ENCODE measurements at places on chromosomes 4 and X.

- no peak for DNase-seq
Observed at GRCh38 chr4:127102361-127102760, 530.4 kb upstream of the INTU start.

GRCh38 chrX:135484641-135485289, 35.7 kb upstream of the INTS6L start:
- DNase-seq, result no peak

DNA sequence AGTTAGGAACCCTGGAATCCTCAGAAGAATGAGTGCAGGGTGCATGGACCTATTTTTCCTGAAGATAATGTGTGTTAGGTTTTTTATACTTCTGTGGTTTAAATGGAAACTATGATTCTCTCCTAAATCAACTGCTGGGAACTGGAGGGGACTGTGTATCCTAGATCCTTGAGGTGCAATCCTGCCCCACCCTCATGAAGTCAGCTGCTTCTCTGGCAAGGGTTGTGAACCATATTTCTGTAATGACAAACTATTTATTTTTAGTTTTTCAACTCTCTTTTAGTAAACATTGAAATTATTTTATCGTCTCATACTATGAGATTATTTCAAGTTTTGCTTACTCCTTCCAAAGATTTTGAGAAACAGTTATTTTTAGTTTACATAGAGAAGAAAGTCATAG, 25.8 kb upstream of the VEGFC start:
- no peak for DNase-seq

DNA sequence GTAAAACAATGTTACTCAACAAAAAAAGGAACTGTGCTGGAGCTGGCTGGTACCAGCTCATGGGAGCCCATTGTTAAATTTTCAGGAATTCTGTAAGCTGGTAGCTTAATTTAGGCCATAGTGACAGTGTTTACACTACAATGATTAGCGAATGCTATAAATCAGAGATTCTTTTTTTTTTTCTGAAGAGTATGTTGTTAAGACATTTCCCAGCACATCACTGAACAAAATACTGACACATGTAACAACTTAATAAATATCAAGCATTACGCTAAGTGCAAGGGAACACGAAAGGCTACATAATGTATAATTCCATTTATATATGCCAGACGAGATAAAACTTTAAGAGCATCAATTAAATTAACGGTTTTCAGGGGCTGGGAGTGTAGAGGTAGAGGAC, 4.4 kb downstream of the WDFY3 start:
- no peak for DNase-seq

DNA sequence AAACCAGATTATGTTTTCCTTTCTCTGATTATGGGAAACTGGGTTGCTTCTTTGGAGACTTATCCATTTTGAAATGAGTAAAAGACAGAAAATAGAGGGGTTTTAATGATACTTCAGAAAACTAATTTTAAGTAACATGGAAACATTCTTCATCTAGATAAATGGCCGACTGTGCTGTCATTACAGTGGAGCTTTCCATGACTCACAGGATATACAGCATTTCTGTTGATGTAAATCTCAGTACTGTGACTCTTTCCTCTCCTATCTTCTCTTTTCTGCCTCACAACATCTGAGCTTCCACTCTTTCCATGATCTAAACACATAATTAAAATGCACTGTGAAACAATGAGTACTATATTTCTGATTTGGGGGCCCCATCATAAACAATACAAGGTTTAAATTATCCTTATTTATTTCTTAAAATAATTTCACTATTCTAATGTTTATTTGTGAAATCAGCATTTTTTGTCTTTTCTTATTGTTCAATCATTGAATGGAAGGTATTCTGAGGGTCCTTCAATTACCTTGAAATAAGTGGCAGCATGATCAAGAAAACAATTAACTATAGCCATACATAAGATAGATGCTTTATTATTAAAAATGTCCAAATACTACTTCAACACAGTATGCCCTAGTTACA, 19.3 kb downstream of the SEC24D start:
- DNase-seq, result no peak

All from activated T-helper 1 cell treated with anti-CD3 and anti-CD28 coated beads, Interleukin-2, amount 50 U/mL, for 16 hours (primary cell).